ENCODE measurements at places on chromosomes 16 and 17. TPM values are rescaled to one million over a fixed set of nuclear protein-coding genes. Genes with fewer than 3 reads are reported as not detected.

- H3K4me3 ChIP-seq = no peak overlapping the region
- no peaks in the 10 kb centered on the region for H3K36me3 ChIP-seq
- DNase-seq = no peak
- H3K27me3 ChIP-seq = no peaks in the 10 kb centered on the region
These were observed 343.8 kb downstream of the SNX29 start for GRCh38 chr16:12320298-12320706.

DNA sequence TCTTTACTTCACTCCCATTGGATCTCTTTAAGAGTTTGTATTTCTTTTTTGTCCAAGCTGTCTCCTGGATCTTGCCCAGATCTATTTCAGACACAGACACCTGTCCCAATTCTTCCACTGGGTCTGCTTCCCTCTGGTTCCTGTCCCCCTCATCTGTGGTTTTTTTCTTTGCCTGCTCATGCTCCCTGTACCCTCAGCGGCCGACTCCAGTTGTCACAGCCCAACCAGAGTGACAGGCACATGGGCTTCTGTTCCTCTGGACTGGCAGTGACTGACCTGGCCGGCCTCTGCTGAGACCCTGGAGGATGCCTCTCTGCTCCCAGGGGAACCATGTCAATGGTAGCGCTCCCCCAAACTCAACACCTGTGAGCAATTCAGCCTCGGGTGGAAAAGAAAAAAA lies 142.6 kb downstream of the WSCD1 start:
- no peaks in the 10 kb centered on the region for H3K36me3 ChIP-seq
- no peak overlapping the region for H3K4me3 ChIP-seq
- no peaks in the 10 kb centered on the region for H3K27me3 ChIP-seq
- H3K4me1 ChIP-seq = no peaks in the 10 kb centered on the region
- no peak overlapping the region for H3K27ac ChIP-seq

DNA sequence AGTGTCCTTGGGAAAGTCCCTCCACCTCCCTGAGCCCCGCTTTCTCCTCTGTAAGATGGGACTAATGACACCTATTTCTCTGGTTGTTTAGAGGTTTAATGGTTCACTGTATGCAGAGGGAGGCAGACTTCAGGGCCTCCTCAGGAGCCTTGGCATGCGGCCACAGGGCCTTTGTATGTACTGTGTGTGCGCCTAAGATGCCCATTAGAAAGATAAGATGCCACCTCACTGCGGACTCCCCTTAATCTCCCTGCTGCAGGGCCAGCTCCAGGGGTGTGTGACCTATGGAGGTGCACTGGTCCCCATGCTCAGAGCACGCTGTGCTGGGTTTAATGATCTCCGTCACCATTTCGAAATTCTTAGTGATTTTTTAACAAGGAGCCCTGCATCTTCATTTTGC lies 59.3 kb downstream of the TMEM235 start:
- DNase-seq = no peak
- no peaks in the 10 kb centered on the region for H3K4me1 ChIP-seq
- no peak overlapping the region for H3K4me3 ChIP-seq
- no peaks in the 10 kb centered on the region for H3K27me3 ChIP-seq
- no peak overlapping the region for H3K27ac ChIP-seq

GRCh38 chr16:78499399-78499798 lies 399.9 kb downstream of the WWOX start:
- H3K36me3 ChIP-seq = no peaks in the 10 kb centered on the region
- H3K4me3 ChIP-seq = no peak overlapping the region
- no peak for DNase-seq
- H3K27ac ChIP-seq = no peak overlapping the region
- H3K4me1 ChIP-seq = no peaks in the 10 kb centered on the region
- no peaks in the 10 kb centered on the region for H3K27me3 ChIP-seq

DNA sequence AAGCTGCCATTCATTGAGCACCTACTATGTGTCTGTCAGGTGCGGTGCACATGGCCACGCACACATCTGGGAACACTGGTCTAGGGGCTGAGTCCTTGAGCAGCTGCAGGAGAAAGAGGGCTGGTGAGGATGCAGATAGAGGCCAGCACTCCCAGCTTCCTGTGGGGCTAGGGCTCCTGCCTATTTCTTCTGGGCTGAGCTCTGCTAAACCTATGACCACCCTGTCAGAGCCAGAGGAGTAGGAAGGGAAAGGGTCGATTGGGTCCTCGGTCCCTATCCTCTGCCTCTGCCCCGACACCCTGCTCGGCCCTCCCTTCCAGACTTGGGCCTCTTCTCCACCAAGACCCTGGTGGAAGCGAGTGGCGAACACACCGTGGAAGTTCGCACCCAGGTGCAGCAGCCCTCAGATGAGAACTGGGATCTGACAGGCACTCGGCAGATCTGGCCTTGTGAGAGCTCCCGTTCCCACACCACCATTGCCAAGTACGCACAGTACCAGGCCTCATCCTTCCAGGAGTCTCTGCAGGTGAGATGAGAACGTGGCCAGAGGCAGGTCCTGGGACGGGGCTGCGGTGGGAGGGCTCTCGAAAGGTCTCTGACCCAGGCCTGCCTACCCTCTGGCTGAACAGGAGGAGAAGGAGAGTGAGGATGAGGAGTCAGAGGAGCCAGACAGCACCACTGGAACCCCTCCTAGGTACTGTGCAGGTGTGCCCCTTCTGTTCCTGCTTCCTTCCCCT lies 4.0 kb upstream of the TMEM88 start:
- H3K27me3 ChIP-seq = no peaks in the 10 kb centered on the region
- H3K27ac ChIP-seq = no peak overlapping the region
- peak; percentile 23 for DNase-seq
- peaks cover 9% of the 10 kb centered on the region for H3K4me1 ChIP-seq
- no peak overlapping the region for H3K4me3 ChIP-seq

Gene CLEC18A
- 4.2 TPM for total RNA-seq

Gene ABCA10
- 2.3 TPM for total RNA-seq

Gene OTOP3
- total RNA-seq = not detected

Gene ICAM2
- 9.2 TPM for total RNA-seq

Gene NBR1
- 159 TPM for total RNA-seq

Measured in colonic mucosa (tissue), 4 donors.